ENCODE measurements at places on chromosomes 16 and 17.

DNA sequence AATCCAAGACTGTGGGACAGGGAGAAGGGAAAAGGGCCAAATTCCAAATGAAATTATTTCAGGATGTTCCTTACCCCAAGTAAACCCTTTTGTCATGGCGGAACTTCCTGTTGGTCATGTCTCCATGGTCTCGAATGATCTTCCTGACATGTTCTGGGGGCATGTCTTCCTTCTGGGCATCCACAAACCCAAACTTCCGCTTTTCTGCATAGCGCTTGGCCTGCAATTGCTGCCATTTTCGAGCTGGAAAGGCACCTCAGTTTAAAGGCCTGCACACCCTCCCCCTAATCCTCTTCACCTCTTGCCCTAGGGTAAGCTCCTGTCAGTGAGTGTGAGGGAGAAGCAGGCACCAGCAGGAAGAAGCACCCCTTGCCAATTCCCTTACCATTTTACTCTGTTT, 1.2 kb downstream of the PRPF8 start:
- DNase-seq, result no peak

GRCh38 chr17:2935632-2936031, 127.8 kb downstream of the OR1D5 start:
- no peak for DNase-seq

- no peak for DNase-seq
These were observed 369 bp upstream of the BTBD17 start for GRCh38 chr17:74362069-74362405.

DNA sequence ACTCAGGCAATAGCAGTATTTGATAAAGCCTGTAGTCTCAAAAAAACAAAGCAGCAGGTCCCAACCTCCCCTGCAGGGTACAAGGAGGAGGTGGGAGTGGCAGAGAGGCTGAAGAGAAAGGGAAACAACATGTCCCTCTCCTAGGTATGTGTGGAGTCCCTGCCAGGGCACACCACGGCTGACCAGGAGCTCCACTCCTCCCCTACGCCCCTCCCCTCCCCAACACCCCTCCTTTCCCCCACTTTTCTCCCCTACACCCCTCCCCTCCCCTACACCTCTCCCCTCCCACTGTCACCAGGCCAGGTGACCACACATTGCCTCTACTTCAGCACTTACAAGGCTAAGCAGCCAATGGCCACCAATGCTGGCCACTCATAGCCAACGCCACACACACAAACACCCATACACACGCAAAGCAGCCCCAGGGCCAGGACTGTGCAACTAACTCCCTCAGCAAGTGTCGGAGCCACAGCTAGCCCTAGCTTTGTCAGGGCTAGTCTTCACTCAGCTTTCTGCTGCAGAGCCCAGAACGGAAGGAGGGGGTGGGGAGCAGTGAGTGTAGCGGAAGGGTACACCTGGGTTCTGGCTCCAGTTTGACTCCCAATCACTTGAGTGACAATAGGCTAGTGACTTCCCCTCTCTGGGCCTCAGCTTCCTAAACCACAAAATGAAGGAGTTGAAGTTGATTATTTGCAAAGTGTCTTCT, 8.2 kb downstream of the CAVIN1 start:
- DNase-seq, result no peak

DNA sequence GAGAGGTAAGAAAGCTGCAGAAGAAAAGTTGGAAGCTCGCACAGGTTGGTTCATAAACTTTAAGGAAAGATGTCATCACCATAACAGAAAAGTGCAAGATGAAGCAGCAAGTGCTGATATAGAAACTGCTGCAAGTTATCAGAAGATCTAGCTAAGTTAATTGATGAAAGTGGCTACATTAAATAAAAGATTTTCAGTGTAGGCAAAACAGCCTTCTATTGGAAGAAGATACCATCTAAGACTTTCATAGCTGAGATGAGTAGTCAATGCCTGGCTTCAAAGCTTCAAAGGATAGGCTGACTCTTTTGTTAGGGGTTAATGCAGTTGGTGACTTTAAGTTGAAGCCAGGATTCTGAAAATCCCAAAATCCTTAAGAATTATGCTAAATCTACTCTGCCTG, 24.0 kb downstream of the CYLD start:
- no peak for DNase-seq

GRCh38 chr17:18937981-18938691, 13.8 kb upstream of the SLC5A10 start:
- DNase-seq, result no peak

- DNase-seq, result no peak
These were observed 1.3 kb downstream of the KIAA0513 start for GRCh38 chr16:85028685-85029407.

DNA sequence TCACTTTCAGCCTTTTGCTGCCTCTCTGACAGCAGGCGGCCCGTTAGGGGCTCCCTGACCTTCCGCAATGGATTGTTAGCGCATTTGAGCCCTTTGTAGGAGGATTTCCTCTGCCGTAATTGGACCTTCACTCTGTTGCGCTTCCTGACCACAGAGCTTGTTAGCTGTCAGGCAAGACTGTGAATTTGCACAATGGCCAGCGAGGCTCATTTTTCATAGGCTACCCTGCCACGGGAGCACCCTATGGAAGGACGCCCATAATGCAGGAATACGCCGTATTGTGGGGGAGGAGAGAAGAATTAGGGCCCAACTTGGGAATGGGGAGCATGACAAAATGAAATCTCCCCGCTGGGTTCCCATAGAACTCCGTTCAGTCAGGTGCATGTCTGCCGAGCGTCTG, 205.2 kb upstream of the NLRP1 start:
- DNase-seq, result no peak

DNA sequence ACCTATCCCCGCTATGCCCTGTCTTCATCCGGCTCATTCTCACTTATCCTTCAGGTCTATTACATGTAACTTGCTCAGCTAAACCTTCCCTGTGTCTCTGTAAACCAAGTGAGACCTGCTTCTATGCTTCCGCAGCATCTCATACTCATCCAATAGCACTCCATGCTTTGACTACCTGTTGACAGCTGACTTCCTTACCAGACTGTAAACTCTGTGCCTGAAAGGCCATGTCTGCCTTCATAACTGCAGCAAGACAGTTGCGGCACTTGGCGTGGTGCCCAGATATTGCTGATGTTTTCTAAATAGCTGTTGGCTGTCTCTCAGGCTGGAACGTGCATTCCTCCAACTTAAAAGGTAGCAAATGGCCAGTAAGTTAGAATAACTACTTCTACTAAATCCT, 1.8 kb upstream of the OR1E1 start:
- DNase-seq, result no peak

- no peak for DNase-seq
These were observed 5.2 kb downstream of the TMEM220 start for GRCh38 chr17:10724546-10725195.

GRCh38 chr17:19744922-19745757, 3.0 kb downstream of the ALDH3A1 start:
- DNase-seq, result peak; percentile 94

DNA sequence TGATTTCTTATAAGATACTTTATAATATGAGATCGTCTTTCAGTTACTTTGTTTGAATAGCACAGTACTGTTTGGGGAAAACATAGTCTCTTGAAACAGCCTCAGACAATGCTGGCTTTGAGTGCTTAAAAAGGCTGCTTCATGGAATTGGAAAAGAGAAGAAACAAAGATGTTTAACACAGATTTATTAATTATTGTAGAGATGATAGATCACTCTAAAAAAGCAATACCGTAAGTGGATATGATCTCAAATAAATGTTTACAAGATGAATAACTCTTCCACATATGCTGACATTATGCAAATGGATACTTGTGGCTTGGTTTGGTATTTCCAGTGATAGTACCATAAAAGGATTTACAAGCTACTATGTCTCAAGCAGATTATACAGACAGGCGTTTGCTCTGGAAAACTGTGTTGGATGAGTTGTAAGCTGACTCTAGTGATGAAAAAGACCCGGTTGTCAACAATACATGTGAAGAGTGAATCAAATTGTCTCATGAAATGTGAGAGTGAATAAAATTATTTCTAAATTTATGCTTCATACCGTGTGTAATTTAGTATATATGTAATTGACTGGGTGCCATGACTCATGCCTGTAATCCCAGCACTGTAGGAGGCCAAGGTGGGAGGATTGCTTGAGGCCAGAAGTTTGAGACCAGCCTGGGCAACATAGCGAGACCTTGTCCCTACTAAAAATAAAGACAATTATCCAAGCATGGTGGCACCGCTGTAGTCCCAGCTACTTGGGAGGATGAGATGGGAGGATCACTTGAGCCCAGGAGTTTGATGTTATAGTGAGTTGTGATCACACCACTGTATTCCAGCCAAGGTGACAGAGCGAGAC, 105.4 kb downstream of the FTO start:
- no peak for DNase-seq

DNA sequence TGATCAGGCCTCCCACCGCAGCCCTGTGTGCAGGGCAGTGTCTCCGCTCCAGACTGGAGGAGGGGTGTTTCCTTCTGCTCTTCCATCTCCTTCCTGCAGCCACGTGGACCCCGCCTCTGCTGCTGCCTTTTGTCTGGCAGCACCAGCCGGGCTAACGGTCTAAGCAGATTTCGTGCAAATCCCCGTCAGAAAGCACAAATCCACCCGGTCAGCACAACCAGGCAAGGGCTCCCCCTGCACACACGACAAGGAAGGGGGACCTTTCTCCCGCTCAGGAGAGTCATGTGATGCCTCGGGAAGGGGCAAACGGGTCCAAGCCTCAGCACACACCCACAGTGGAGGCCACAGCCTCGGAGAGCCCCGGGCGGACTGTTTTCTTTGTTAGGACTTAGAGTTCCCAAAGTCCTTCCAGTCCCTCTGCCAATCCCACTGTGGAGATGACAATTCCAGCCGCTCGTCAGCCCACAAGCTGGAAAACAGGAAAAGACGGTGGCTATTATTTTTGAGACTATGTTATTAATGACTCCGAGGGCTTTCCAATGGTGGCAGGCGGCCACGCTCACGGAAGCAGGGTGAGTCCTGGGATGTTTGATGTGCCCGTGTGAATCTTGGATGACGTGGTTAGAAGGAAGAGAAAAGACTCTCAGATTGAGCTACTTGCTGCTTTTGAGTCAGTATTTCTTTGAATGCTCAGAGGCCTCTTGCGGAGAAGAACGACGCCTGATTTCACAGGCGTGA, 22.5 kb upstream of the MEAK7 start:
- no peak for DNase-seq

- DNase-seq, result no peak
These were observed 44.2 kb downstream of the BEAN1 start for GRCh38 chr16:66471264-66471663.
